ENCODE measurements at places on chromosomes 3 and 15.

- DNase-seq = no peak
Measured at GRCh38 chr15:77035999-77036471, 34.9 kb downstream of the TSPAN3 start.

DNA sequence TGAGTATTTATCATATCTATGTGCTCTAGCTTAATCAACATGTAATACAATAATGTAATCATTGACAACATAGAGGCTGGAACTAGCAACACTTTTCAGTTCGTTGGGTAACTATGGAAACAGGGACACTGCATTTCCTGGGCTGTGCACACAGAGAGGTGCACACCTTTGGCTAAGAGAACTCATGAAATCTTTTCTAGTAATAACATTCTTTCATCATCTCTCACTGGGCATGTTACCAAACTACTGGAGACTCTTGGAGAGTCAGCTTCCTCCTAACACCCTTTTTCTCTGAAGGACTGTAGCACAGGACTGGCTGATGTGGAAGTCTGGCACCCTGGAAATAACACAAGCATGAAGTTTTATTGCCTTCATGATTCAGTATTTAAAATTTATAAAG is 135.6 kb downstream of the KCNMB2 start:
- no peak for DNase-seq

GRCh38 chr15:77226652-77227051 is 155.7 kb upstream of the TSPAN3 start:
- no peak for DNase-seq

DNA sequence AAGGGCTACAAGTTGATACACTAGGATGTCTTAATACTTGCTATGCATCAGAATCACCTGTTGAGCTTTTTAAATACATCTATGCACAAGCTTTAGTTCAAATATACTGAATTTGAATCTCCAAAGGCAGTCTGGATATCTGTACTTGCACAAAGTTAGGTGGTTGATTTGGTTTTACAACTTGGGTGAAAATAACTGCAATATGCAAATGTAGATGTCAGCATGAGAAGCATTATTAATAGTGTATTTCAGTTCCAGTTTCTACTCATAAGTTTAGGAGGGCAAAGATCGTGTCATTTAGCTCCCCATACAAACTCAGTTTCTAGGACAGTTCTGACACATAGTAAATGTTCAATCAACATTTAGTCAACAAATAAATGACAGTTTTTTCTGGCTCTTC is 25.6 kb downstream of the IQCB1 start:
- DNase-seq = no peak

DNA sequence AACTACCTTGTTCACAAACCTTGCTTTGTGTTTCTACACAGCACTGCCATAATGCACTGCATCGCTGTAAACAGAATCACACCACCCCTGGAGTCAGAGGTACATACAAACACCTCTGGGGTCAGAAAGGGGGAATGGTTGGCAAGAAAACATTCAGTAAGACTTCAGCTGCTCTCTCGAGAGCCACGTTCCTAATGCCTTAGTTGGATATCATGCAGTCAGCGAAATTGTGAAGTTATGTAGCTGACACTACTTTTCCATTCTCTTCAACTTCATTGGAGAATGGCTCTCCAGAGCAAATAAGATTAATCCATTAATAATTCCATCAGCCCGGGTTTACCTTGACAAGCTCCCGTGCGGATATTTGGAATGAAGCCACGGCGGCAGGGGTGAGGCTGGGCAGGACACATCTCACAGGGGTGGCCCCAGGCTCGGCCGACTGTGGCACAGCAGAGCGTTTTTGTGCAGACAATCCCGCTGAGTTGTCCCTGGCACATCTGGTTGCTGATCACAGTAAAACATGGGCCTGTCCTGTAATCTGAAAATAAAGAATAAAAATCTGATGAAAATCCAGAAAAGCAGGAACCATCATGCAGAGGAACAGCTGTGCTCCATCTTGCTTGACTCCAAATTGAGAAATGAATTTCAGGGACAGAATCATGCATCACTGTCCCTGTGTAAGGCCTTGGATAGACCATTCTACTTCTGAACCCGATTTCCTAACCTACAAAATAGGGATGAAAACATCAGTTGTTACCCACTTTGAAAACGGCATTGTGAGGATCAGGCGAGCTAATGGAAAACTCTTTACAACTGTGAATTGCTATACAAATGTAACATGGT is 108.0 kb downstream of the FBN1 start:
- no peak for DNase-seq

- DNase-seq = no peak
Measured at GRCh38 chr15:82177291-82178010, 85.1 kb downstream of the EFL1 start.

DNA sequence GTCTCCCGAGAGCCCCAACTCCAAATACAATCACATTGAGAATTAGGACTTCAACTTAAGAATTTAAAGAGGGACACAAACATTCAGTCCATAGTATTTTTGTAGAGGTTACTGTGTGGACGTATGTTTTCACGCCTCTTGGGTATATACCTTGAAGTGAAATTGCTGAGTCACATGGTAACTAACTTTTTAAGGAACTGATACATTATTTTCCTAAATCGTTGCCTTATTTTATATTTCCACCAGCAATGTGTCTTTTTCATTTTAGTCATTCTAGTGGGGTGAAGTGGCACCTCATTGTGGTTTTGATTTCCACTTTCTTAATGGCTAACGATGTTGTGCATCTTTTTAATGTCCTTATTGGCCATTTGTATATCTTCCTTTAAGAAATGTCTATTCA is 11.8 kb downstream of the PARP15 start:
- DNase-seq = no peak

DNA sequence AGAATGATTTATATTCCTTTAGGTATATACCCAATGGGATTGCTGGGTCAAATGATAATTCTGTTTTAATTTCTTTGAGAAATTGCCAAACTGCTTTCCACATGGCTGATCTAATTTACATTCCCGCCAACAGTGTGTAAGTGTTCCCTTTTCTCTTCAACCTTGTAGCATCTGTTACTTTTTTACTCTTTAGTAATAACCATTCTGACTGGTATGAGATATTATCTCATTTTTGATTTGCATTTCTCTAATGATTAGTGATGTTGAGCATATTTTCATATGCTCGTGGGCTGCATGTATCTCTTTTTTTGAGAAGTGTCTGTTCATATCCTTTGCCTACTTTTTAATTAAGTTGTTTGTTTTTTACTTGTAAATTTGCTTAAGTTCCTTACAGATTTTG is 1264.2 kb downstream of the OTOL1 start:
- no peak for DNase-seq

DNA sequence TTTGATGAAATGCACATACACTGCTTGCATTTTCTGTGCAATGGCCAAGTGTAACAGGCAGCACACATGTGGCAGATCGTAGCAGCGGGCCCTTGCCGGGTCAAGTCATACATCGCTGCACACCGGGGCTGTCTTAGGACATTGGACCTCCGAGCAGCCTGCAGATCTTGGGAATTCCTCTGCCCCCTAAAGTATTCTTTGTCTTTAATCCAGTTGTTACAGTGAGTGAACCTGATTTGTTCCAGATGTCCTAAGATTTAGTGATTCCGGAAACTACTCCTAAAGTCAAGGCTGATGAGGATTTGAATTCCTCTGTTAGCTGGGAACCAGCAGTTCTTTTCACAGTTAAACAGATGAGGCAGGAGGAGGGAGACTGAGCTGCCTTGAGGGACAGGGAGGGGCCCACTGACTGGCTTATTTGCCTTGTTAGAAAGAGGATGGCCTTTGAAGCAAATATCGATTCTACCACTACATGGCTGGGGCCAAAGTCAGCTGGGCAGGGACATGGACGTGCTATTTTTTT is 190.7 kb upstream of the CTDSPL start:
- DNase-seq = no peak

DNA sequence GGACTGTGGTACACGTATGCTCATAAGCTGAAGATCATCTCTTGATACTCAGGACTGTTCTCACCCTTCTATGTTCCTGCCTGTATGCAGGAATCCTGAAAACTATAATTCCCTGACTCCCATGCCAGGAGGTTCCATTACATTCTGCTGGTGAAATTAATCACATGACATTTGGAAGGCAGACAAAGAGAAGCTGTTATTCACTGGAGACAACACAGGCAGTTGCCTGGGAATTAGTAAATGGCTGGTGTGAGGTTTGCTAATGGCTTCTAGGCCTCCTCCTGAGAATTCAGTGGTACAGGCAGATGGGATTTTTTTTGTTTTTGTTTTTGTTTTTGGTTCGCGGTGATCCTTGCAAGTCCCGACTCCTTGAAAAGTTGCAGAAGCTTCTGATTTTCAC is 91.4 kb downstream of the CTNNB1 start:
- DNase-seq = no peak

DNA sequence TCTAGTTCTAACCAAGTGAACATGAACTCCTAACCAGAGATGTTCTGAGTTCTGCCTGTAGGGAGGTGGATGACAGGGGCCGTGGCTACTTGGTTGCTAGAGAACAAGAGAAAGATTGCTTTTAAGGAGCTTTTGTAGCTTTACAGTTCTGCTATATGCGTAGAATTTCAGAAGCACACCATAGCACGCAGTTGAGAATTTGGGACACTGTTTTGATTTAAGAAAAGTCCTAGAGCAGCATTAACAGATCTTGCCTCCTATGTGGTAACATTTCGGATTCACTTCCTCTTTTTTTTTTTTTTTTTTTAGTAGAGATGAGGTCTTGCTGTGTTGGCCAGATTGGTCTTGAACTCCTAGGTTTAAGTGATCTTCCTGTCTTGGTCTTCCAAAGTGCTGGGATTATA is 181.7 kb downstream of the TCF12 start:
- DNase-seq = no peak

GRCh38 chr3:117450026-117450425 is 740.4 kb downstream of the TUSC7 start:
- no peak for DNase-seq

DNA sequence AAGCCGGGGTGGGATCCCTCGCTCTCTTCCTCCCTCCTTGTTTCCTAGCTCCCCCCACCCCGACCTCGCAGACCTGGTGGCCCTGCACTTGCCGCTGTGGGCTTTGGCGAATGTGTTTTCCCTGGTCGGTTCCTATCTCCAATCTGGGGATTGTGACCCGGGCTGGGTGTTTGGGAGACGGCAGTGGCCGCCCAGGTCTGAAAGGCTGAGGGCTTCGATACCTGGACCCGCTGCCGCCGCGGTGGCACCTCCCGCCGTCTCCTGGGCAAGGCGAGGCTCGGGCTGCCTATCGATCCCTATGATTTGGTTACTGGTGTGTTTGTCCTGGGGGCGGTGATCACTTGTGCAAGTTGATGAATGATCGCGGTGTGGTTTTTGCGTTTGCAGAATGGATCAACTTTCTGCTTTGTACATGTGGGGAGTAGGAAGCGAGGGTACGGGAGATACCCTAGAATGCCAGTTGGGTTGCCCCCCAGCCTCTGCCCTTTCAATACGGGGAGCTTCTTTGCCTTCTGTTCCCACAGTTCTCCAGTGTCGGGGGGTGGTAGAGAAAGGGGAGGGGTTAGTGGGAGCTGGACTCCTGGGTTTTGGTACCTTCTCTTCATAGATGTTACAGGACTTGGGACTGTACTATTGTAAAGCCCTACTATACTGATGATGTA is 3.0 kb downstream of the BBX start:
- DNase-seq = peak; percentile 33

DNA sequence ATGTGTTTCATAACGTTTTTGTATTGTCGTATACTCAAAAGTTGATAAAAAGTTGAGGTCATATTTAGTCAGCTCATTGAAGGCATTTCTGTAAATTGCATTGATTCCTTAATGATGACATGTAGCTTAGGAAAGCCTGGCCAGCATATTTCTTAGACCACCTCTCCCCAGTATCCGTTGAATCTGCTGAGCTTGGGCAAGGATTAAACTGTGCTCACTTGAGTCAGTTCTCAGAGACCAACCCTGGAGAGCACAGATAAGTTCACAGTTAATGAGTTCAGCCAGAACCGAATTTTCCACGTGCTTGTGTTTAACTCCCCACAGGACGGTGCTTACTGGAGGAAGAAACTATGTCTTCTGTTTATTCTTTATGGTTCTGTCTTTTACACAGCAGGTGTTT is 132.7 kb downstream of the SLC25A26 start:
- no peak for DNase-seq

GRCh38 chr15:72196409-72197040 is 1.1 kb downstream of the GRAMD2A start:
- DNase-seq = no peak

DNA sequence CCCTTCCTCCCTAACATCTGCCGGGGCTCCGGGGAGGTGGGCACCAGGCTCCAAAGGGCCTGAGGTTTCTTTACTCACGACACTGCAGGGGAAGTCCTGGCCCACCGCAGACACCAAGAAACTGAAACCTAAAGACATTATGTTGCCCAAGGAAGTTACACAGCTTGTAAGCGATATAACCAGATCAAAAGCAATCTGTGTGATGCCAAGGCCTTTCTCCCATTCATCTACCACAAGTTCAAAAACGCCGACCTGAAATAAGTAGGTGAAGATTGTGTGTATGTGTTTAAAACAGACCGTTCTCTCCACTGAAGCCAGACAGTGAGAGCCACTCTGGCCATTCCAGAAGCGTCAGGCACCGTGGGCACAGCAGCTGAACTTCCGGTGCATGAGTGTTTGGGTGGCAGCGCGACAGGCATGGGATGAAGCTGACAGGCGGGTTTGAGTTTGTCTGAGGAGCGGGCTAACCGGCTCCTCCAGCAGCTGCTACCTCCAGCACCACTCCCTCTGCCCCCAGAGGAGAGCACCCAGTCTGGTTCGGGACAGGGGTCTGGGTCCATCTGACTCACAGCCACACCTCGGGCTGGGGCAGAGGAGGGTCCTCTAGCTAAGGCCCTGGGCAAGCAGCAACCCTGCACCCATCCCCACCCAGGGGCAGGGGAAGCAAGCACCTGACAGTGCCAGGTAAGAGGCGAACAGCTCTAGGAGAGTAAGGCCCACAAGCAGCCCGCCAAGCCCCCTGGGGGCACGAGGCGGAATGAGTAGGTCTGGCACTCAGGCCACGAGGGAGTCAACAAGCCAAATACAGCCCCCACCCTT is 1.3 kb downstream of the TNK2 start:
- DNase-seq = no peak

DNA sequence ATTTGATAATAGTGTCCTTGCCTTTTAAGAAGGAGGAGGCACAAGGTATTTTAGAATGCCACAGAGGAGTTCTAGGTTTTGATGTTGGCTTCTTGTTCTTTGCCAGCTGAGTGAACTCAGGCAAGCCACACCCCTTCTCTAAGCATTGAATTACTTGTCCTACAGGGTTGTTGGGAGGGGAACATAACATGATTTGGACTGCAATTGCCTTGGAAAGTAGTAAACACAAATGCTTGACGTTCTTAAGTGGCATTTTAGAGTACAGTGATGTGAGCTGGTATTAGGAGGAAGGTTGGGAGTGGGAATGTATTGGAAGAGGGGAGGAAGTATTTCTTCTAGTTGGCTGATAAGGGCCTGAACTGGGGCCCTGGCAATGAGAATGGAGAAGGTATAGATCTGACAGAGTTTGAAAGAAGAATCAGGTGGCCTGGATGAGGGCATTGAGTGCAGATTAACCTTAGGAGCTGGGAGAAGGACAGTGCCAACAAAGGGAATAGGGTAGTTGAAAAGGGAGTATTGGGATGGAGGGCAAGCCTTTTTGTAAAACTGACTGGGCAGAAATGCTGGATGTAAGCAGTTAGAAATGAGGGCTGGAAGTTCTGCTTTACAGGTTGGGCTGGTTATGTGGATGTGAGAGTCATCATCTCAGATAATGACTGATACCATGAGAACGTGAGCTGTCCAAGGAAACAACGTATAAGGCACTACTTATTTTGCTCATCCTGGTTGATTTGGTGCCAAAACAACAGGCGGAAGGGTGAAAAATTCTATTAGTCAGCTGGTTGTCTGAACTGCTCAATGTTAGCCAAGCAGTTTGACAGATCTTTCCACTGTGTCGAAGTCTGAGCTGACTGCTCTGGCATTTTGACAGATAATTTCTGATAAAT is 16.7 kb downstream of the KAT2B start:
- DNase-seq = no peak

GRCh38 chr3:167732313-167733065 is 2.2 kb downstream of the PDCD10 start:
- no peak for DNase-seq
